Esophagus squamous epithelium (tissue), 5 donors: ENCODE measurements at places on chromosomes 2 and 18. TPM values are rescaled to one million over a fixed set of nuclear protein-coding genes. Genes with fewer than 3 reads are reported as not detected.

GRCh38 chr2:18975506-18976167, 382.8 kb downstream of the OSR1 start:
- no peak for DNase-seq
- no peaks in the 10 kb centered on the region for H3K4me1 ChIP-seq
- peak overlapping the region; percentile 83 for H3K27ac ChIP-seq
- no peaks in the 10 kb centered on the region for H3K27me3 ChIP-seq
- H3K36me3 ChIP-seq = no peaks in the 10 kb centered on the region

DNA sequence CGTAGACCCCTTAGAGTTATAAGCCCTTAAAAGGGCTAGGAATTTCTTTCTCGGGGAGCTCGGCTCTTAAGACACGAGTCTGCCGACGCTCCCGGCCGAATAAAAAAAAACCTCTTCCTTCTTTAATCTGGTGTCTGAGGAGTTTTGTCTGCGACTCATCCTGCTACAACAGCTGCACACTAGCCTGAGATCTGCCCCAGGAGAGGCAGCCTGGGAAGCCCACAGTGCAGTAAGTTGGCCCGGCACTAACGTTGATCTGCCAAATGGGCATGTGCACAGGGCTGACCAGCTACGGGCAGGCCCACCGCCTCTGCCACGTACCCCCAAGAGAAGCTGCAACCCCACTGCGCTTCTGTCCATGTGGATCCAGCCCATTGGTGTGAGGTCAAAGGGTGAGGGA, 8.4 kb upstream of the LIMS2 start:
- no peaks in the 10 kb centered on the region for H3K27me3 ChIP-seq
- no peak overlapping the region for H3K4me3 ChIP-seq
- H3K27ac ChIP-seq = peak overlapping the region; percentile 50
- peaks cover 7% of the 10 kb centered on the region for H3K4me1 ChIP-seq
- DNase-seq = no peak
- H3K36me3 ChIP-seq = no peaks in the 10 kb centered on the region

GRCh38 chr2:30747206-30747605, 60.0 kb downstream of the CAPN13 start:
- no peak overlapping the region for H3K27ac ChIP-seq
- no peaks in the 10 kb centered on the region for H3K4me1 ChIP-seq
- H3K4me3 ChIP-seq = no peak overlapping the region

DNA sequence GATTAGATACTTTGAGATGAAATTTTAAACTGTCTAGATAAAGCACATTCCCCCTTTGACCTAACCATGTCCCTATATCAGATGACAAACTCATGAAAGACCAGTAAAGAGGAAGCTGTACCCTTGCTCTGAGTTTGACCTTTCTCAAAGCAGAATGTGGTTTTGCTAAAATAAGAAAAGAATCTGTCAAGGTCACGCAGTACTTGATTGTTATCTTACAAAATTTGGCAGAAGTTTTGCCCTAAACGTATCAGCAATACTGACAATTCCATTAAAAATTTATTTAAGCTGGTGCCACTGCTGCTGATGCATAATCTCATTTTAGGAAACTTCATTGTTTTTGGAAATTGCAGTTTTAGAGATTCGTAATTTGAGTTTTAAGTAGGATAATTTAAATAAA, 31.2 kb upstream of the GALM start:
- H3K4me3 ChIP-seq = no peak overlapping the region
- H3K27ac ChIP-seq = no peak overlapping the region
- DNase-seq = no peak

DNA sequence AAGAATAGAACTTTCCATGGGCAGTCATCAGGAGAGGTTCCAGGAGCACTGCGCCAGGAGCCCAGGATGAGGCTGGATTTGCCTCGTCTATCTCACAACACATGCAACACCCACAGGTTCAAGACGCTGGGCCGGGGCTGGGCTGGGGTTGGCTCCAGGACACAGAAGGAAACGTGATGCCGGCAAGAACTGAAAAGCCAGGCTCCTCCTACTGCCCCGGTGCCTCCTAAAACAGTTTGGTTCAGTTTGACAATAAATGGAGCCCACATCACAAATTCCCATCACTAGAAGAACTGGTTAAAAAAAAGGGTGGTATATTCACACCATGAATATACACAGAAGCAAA, 75.9 kb downstream of the INHBB start:
- H3K27me3 ChIP-seq = peaks cover 61% of the 10 kb centered on the region
- no peaks in the 10 kb centered on the region for H3K36me3 ChIP-seq
- DNase-seq = no peak
- H3K27ac ChIP-seq = no peak overlapping the region

- no peak overlapping the region for H3K4me3 ChIP-seq
- no peaks in the 10 kb centered on the region for H3K36me3 ChIP-seq
- H3K4me1 ChIP-seq = no peaks in the 10 kb centered on the region
Observed at GRCh38 chr2:127829845-127830246, 18.9 kb upstream of the WDR33 start.

- H3K4me3 ChIP-seq = no peak overlapping the region
- DNase-seq = no peak
- no peaks in the 10 kb centered on the region for H3K4me1 ChIP-seq
- no peak overlapping the region for H3K27ac ChIP-seq
Observed at GRCh38 chr2:129297430-129297829, 682.0 kb upstream of the RAB6C start.

DNA sequence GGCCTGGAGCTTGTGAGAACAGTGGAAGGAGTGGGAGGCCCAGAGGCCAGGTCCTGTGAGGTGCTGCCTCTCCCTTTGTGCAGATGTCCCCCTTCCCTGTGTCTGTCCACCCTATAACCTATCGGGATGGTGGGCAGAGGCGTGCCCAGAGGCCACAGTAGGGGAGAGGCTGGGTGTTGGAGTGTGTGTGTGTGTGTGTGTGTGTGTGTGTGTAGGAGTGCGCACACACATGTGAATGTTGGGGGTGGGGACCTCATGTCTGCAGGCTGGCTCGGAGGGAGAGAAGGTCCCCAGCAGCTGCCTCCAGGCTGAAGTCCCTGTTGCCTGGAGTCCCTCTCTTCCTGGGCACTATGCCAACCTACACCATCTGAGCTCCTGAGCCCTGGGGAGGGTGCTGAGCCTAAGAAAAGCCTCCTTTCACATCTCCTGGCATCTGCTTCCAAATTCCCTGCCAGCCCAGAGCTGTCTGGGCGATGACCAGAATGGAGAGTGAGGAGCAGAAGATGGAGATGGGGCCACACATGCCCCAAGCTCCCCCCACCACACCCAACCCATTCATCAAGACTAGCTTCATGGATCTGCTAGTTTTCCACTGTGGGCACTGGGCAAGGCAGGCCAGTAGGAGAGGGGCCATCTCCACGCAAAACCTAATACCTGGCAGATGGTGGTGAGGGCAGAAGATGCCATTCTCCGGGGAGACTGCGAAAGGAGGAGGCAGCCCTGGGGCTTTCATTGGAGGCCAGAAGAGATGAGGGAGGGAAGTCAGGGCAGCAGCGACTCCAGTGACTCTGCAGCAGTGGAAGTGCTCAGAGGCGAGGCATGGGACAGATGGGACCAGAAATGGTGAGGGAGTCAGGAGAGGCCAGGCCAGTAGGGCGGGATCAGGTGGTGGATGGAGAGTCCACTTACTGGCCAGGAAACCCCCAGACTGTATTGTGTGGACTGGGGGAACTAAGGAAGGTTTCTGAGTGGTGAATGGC, 20.3 kb downstream of the KCNK3 start:
- peak overlapping the region; percentile 50 for H3K27ac ChIP-seq
- H3K4me3 ChIP-seq = no peak overlapping the region
- no peak for DNase-seq
- H3K36me3 ChIP-seq = no peaks in the 10 kb centered on the region

GRCh38 chr2:31736695-31737454, 156.1 kb upstream of the SRD5A2 start:
- H3K36me3 ChIP-seq = no peaks in the 10 kb centered on the region
- no peak overlapping the region for H3K27ac ChIP-seq
- peaks cover 8% of the 10 kb centered on the region for H3K4me1 ChIP-seq
- no peaks in the 10 kb centered on the region for H3K27me3 ChIP-seq
- DNase-seq = no peak

DNA sequence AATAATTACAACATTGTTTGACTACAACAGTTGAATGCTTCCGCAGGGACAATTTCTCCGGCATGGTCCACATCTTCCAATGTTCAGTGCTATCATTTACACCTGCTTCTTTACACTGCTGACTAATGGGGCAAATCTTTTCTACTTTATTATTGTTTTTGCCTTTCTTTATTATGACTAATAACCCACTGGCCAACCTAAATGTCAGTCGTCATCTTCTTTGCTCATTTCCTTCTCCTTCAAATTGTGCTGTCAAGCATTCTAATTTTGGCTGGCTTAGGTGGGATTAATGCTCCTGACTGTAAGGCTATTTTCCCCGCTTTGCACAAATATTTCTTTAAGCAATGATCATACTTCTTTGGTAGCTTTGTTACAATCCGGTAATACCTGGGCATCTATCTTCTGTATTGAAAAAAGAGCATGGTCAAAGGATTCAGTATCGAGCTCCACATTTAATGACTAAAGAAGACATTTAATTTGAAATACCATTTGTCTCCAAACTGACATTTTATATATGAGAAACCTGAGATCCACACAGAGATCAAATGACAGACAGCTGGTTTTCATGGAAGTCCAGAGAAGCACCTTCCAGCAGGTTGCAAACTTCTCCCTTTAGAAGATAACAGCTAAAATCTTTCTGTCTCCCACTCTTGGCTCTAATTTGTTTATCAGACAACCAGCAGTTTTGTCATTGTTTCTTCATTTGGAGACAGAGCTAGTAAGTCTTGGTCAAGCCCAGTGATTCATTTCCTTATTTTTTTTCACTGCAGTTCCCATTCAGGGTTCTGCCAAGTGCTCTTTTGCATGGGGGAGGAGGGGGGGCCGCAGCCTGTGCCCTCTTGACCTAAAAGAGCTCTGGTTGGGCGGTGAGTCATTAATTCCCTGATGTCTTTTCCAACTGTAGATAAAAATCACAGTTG, 132.9 kb downstream of the SOCS6 start:
- no peak overlapping the region for H3K4me3 ChIP-seq
- peaks cover 25% of the 10 kb centered on the region for H3K4me1 ChIP-seq
- H3K27ac ChIP-seq = peak overlapping the region; percentile 73
- H3K36me3 ChIP-seq = no peaks in the 10 kb centered on the region
- DNase-seq = no peak

DNA sequence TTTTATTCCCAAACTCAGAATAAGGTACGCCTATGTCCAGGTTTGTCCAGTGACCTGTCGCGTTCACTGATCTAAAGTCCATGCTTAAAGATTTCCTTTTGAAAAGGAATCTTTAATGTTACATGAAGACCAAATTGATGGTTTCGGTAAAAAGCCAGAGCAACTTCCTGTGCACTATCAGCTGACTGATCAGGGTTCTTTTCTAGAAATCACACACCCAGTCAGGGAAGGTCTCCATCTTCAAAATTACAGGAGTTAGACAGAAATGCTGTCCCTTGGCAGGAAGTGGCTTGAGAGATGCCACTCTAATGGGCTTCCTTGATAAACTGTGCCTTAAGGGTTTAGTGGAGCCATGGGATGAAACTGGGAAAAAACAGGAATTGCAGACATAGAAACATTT, 14.7 kb upstream of the ARHGAP25 start:
- H3K4me1 ChIP-seq = peaks cover 9% of the 10 kb centered on the region
- DNase-seq = no peak
- no peaks in the 10 kb centered on the region for H3K36me3 ChIP-seq
- H3K27ac ChIP-seq = no peak overlapping the region
- H3K27me3 ChIP-seq = no peaks in the 10 kb centered on the region

Gene FSIP2
- 0.04 TPM for total RNA-seq

Gene IL37
- not detected for total RNA-seq

Gene ADGRF3
- total RNA-seq = not detected
